ENCODE measurements at places on chromosomes 12 and 14.
A peak's percentile ranks its signal among the peaks of the same experiment; 100 is the strongest.

DNA sequence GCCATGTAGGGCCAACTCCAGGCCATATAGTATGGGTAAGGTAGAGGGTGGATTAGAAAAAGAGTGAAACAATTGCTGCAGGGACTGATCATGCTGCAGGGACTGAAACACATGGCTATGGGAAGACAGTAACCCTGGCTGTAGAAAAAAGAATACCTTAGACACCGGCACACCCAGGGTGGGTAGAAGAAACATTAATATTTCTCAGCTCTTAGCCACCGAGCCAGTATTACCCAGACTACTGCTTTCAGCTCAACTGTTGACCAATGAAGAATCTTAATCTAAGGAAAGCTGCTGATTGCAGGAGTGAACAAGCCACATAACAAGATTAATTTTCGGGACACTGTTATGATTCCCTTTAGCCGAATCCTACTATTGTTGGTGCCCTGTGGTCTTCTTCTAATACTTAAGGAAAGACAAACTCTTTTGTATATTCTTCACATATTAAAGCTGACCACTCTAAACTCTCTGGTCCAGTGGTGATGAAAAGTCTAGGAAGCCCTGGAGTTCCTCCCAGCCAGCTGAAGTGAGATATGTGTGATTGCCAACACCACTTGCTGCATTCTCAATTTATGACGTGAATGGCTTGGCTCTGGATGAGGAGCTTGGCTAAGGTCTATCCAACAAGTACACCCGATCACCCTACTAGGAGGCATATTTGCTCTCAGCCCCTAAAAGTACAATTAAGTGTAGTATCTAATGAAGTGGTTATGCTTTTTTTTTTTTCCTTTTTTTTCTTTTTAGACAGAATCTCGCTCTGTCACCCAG lies 69.2 kb downstream of the NOVA1 start:
- no peaks in the 10 kb centered on the region for H3K27me3 ChIP-seq
- no peaks in the 10 kb centered on the region for H3K4me1 ChIP-seq
- H3K36me3 ChIP-seq = no peaks in the 10 kb centered on the region
- H3K4me3 ChIP-seq = no peak overlapping the region
- no peak for DNase-seq
- H3K27ac ChIP-seq = no peak overlapping the region

DNA sequence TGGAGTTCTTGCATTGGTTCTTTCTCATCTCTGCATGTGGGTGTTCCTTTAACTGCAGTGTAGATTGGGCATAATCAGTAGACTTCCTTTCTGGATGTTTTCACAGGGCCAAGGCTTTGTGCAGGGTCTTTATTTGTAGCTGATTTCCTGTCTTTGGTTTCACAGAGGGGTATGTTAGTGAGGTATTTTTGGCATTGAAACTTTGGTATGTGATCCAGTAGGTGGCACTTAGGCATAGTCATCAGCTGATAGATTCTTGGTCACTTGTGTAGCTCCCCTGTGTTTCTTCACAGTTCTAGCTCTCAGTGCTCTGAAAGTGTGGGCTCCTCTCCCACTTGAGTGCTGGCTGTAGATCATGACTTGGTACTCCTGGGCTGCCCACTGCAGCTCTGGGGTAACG lies 52.7 kb upstream of the LMO3 start:
- no peak for DNase-seq
- no peaks in the 10 kb centered on the region for H3K27me3 ChIP-seq
- no peaks in the 10 kb centered on the region for H3K4me1 ChIP-seq
- no peak overlapping the region for H3K27ac ChIP-seq
- H3K36me3 ChIP-seq = no peaks in the 10 kb centered on the region
- no peak overlapping the region for H3K4me3 ChIP-seq

DNA sequence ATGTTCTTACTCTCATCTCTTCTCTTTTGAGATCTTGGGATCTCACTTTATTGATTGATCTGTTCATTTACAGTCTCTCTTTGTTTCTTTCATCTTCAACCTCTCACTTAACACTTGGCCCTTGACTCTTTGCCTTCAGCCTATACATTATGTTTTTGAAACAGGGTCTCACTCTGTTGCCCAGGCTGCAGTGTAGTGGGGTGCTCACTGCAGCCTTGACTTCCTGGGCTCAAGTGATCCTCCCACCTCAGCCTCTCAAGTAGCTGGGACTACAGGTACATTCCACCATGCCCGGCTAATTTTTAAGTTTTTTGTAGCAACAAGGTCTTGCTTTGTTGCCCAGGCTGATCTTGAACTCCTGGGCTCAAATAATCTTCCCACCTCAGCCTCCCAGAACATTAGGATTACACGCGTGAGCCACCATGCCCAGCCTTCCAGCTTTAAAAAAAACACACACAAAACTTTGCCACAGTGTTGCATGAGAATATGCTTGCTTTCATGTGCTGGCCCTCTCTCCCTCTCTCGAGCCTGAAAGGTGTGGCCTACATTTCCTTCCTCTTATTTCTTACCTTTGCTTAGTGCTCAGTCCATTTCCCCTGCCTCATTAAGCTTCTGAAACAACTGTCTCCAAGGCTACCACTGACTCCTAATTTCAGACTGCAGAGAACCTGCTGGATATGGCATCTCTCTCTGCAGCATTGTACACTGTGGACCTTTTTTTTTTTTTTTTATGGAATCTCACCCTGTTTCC lies 9.9 kb downstream of the DIP2B start:
- no peaks in the 10 kb centered on the region for H3K27me3 ChIP-seq
- peak overlapping the region; percentile 86 for H3K27ac ChIP-seq
- H3K4me1 ChIP-seq = peaks cover 39% of the 10 kb centered on the region
- H3K4me3 ChIP-seq = peak overlapping the region; percentile 78
- no peak for DNase-seq
- peaks cover 5% of the 10 kb centered on the region for H3K36me3 ChIP-seq

DNA sequence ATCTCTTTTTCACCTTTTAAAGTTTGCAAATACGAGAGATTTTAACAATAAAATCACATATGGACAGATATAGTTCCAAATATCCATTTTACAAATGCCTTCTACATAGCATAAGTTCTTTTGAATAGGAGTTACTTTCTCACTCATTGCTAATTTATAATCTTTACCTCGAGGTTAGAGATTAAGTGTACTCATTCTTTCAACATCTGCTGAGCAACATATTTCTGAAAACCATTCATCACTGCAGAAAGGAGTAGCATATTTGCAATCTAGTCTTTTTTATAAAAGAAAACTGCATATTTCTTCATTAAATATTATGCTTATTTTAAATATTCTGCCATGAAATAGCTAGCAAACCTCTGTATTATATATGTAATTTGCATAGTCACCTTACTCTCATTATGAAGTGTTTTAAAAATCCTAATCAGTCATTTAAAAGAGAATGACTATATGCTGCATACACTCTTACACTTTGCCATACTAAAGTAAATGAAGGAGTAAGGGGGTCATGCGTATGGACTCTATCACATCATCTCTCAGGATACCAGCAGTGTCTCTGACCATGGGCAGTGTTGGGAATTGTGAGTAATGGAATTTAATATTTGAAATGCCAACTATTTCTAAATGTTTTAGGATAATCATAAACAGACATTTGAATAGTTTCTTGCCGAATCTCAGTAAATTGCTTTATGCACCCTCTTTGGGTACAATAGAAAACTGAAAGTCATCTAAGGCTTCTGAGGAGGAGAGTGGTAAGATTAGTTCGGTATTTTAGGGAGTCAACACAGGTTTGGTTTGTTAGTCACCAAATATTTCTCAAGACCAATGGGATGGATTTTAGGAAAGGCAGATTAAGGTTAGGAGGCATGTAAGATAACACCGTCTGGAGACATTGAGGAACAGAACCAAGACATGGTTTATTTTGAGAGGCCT lies 524.8 kb upstream of the ATP2B1 start:
- H3K36me3 ChIP-seq = no peaks in the 10 kb centered on the region
- H3K27me3 ChIP-seq = no peaks in the 10 kb centered on the region
- no peak for DNase-seq
- H3K4me3 ChIP-seq = no peak overlapping the region
- no peaks in the 10 kb centered on the region for H3K4me1 ChIP-seq

DNA sequence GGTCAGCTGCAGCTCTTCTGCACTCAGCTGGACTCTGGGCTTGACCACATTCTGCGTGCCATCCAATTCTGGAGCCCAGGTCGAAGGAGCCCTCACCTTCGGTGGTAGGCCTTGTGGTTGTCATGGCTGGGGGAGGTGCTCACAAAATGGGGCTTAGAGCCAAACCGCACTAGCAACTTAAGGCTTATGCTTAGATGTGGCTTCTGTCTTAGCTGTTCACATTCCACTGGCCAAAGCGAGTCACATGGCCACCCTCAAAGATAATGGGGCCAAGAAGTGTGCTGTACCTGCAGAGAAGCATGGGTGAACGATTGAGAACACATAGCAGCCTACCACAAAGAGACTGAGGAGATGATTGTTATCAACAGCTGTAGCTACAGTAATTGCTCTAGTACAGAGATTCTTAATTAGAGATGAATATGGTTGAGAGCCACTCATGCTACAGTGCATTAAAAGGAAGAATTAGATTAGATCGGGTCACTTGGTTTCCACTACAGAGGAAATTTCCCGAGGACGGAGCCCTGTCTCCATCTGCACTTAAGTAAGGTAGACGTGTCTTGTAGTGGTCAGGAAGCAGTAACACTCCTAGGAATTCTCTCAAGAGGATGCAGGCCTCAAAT lies 334.6 kb upstream of the FKBP4 start:
- no peak overlapping the region for H3K27ac ChIP-seq
- peaks cover 4% of the 10 kb centered on the region for H3K4me1 ChIP-seq
- H3K36me3 ChIP-seq = no peaks in the 10 kb centered on the region

GRCh38 chr12:32490801-32491200 lies 91.4 kb downstream of the FGD4 start:
- no peak overlapping the region for H3K4me3 ChIP-seq
- DNase-seq = no peak

DNA sequence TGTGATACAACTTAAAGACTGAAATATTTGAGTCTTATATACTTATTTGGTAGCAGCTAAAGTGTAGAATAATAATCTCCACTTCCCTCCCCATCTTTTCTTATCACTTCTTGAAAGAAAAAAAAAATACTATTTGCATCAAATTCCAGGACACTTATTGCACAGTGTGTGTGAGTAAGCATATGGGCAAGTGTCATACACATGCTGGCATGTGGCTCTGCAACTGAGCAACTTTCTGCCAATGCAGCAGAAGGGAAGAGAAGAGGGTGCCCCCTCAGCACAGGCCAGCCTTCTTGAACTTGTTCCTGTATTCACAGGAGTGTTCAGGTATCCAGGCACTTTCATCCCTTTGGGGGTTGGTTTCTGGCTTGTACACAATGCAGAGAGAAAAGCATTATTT lies 145.8 kb downstream of the CPNE8 start:
- no peak for DNase-seq
- H3K36me3 ChIP-seq = no peaks in the 10 kb centered on the region
- no peaks in the 10 kb centered on the region for H3K4me1 ChIP-seq
- H3K4me3 ChIP-seq = no peak overlapping the region

GRCh38 chr14:67584978-67585377 lies 15.1 kb downstream of the PIGH start:
- H3K27me3 ChIP-seq = no peaks in the 10 kb centered on the region
- no peak overlapping the region for H3K4me3 ChIP-seq
- peaks cover 3% of the 10 kb centered on the region for H3K4me1 ChIP-seq
- no peak for DNase-seq
- H3K36me3 ChIP-seq = peaks cover 4% of the 10 kb centered on the region
- no peak overlapping the region for H3K27ac ChIP-seq

DNA sequence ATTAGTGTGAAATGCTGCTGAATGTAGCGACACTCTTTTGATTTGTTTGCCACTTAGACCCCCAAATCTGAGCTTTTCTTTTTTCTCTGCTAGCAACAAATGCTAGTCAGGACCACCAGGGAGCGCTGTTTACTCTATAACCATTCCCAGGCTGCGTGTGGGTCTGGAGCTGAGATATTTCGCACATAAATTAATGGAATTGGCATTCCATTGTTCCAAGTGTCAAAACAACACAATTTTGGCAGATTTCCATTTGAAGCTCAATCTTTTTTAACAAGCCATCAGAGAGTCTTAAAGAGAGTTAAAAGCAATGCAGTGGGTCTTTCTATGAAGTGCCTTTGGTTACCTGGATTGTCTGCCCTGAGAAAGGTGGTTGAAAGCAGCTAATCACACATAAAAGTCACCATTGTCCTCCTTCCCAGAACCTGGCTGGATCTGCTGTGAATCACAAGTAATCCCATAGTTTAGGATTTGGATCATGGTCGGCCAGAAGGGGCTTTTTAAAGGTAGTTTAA lies 7.4 kb upstream of the TMEM132C start:
- H3K27me3 ChIP-seq = no peaks in the 10 kb centered on the region
- H3K4me1 ChIP-seq = no peaks in the 10 kb centered on the region
- no peak overlapping the region for H3K27ac ChIP-seq
- no peaks in the 10 kb centered on the region for H3K36me3 ChIP-seq
- DNase-seq = no peak

DNA sequence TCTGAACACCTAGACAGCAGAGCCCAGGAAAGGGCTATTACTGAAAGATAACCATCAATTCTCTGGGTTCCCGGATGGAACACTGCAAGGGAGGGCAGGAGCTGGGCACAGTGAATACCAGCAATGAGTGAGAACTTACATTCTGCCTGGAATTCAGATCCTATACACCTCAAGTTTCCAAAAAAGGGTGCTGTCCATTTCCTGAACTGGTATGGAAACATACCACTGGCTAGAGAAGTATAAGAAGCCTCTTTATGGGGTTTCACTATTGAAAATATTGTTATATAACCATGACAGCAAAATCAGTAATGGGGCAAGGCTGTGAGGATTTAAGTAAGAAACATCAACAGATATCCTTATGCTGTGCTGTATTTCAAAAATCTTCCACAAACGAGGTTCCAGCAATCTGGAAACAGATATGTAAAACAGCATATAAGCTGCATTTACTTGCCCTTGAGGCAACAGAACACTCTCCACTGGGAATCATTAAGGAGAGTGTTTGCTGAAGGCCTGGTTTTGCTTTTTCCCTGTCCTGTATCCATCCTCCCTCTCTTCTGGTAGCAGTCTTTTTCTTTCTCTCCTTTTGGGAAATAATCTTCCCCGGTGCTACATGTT lies 53.3 kb upstream of the GTF2A1 start:
- peaks cover 2% of the 10 kb centered on the region for H3K4me1 ChIP-seq
- H3K27ac ChIP-seq = no peak overlapping the region
- peaks cover 5% of the 10 kb centered on the region for H3K27me3 ChIP-seq
- no peaks in the 10 kb centered on the region for H3K36me3 ChIP-seq
- H3K4me3 ChIP-seq = no peak overlapping the region

DNA sequence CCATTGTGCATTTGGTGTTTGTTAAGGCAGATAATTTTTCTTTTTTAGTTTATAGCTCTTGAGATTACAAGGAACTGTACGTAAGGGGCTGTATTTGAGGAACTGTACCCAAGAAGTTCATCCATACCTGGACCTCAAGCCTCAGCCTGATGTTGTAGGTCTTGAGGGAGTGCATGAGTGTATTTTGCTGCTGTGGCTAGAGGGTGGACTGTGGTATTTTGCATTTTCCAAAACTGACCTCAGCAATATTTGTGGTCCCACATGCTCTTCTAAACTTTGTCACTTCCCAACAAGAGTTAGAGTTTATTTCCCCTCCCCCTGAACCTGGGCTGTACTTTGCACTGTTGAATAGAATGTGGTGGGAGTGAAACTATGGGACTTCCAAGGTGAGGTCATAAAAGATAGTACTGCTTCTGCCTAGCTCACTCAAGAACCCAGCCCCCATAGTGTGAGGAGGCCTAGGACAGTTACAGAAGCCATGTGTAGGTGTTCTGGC lies 42.2 kb upstream of the FBXO33 start:
- no peaks in the 10 kb centered on the region for H3K36me3 ChIP-seq
- no peak overlapping the region for H3K27ac ChIP-seq
- H3K4me1 ChIP-seq = no peaks in the 10 kb centered on the region
- H3K27me3 ChIP-seq = no peaks in the 10 kb centered on the region
